Activated naive CD4-positive, alpha-beta T cell treated with anti-CD3 and anti-CD28 coated beads, Interleukin-2, amount 10 ng/mL, durations not matched to agents 7 days and 5 days (primary cell): ENCODE measurements at places on chromosomes 3 and 15.

DNA sequence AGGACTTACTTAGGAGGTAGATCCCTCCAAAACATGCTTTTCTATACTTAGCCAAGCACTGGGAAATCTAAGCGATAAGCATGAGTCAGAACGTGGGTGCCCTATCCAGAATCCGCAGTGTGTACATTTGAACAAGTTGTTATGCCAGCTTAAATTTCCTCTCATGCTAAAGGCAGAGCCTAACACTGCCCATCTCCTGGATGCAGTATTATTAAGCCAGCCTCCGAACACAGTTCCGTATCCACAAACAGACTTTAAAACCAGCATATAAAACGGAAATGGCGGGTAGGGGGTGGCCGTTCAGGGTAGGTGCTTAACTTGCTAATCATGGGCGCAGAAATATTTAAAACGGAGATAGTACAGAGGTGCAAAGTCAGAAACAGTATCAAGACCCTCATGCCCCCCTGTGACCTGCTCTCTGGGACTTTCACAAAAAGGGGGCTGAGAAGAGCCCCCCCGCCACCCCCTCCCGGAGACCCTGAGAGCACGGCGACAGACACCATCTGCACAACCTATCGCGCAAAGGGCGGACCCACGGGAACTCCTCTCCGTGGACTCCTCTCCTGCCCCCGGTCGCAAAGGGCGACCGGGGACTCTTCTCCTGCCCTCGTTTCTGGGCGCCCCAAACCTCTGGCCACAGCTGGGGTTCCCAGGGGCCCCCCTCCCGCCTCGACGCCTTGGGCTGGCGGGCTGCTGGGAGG is 889 bp upstream of the LRRIQ4 start:
- H3K27ac ChIP-seq: peak overlapping the region; percentile 87
- peaks cover 31% of the 10 kb centered on the region for H3K27me3 ChIP-seq
- peaks cover 17% of the 10 kb centered on the region for H3K36me3 ChIP-seq
- H3K4me3 ChIP-seq: peak overlapping the region; percentile 84
- DNase-seq: peak; percentile 44
- H3K4me1 ChIP-seq: peaks cover 55% of the 10 kb centered on the region

- DNase-seq: no peak
- H3K27ac ChIP-seq: no peak overlapping the region
Measured at GRCh38 chr15:85819938-85820337, 25.2 kb upstream of the KLHL25 start.

GRCh38 chr15:68621535-68621934 is 42.7 kb downstream of the CORO2B start:
- H3K4me3 ChIP-seq: no peak overlapping the region
- no peaks in the 10 kb centered on the region for H3K4me1 ChIP-seq
- peaks cover 15% of the 10 kb centered on the region for H3K27me3 ChIP-seq
- H3K36me3 ChIP-seq: no peaks in the 10 kb centered on the region

- peaks cover 49% of the 10 kb centered on the region for H3K27me3 ChIP-seq
- H3K4me3 ChIP-seq: no peak overlapping the region
- no peaks in the 10 kb centered on the region for H3K4me1 ChIP-seq
- no peaks in the 10 kb centered on the region for H3K36me3 ChIP-seq
Measured at GRCh38 chr15:66883284-66883911, 181.4 kb downstream of the SMAD6 start.

DNA sequence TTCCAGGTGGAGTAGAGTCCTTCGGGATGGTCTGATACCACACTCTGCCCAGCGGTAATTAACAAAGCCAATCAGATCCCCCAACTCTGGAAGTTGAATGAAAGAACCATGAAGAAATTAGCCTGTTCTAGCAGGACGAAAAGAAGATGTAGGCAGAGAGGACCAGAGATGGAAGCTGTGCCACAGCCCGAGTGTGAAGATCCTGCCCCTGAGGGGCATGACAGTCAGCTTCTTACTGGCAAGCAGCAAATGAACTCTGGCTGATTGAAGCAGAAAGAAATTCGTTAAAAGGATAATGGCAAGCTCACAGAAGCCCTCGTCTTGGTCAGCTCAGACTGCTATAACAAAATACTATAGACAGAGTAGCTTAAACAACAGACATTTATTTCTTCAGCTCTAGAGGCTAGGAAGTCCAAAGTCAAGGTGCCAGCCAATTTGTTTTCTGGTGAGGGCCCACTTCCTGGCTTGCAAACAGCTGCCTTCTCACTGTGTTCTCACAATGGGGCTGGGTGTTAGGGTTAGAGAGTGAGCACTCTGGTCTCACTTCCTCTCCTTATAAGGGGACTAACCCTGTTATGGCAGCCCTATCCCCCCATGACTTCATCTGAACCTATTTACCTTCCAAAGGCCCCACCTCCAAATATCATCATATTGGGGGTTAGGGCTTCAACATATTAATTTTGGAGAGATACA is 307.1 kb downstream of the VPS13C start:
- H3K4me1 ChIP-seq: no peaks in the 10 kb centered on the region
- H3K4me3 ChIP-seq: no peak overlapping the region
- peaks cover 3% of the 10 kb centered on the region for H3K27me3 ChIP-seq

- no peak overlapping the region for H3K4me3 ChIP-seq
- DNase-seq: no peak
- H3K27me3 ChIP-seq: peaks cover 9% of the 10 kb centered on the region
- no peak overlapping the region for H3K27ac ChIP-seq
- no peaks in the 10 kb centered on the region for H3K4me1 ChIP-seq
Measured at GRCh38 chr3:8518138-8518537, 16.5 kb downstream of the LMCD1 start.

GRCh38 chr3:52249683-52250082 is 4.1 kb downstream of the PPM1M start:
- peak; percentile 20 for DNase-seq
- peaks cover 73% of the 10 kb centered on the region for H3K36me3 ChIP-seq
- peak overlapping the region; percentile 81 for H3K27ac ChIP-seq
- H3K27me3 ChIP-seq: no peaks in the 10 kb centered on the region
- no peak overlapping the region for H3K4me3 ChIP-seq

GRCh38 chr15:80550219-80550907 is 144.7 kb upstream of the ABHD17C start:
- H3K36me3 ChIP-seq: no peaks in the 10 kb centered on the region
- no peak overlapping the region for H3K4me3 ChIP-seq
- no peak for DNase-seq
- H3K27me3 ChIP-seq: peaks cover 11% of the 10 kb centered on the region

GRCh38 chr3:95154766-95155165 is 1091.9 kb downstream of the NSUN3 start:
- no peak overlapping the region for H3K4me3 ChIP-seq
- H3K27me3 ChIP-seq: no peaks in the 10 kb centered on the region
- H3K4me1 ChIP-seq: no peaks in the 10 kb centered on the region

DNA sequence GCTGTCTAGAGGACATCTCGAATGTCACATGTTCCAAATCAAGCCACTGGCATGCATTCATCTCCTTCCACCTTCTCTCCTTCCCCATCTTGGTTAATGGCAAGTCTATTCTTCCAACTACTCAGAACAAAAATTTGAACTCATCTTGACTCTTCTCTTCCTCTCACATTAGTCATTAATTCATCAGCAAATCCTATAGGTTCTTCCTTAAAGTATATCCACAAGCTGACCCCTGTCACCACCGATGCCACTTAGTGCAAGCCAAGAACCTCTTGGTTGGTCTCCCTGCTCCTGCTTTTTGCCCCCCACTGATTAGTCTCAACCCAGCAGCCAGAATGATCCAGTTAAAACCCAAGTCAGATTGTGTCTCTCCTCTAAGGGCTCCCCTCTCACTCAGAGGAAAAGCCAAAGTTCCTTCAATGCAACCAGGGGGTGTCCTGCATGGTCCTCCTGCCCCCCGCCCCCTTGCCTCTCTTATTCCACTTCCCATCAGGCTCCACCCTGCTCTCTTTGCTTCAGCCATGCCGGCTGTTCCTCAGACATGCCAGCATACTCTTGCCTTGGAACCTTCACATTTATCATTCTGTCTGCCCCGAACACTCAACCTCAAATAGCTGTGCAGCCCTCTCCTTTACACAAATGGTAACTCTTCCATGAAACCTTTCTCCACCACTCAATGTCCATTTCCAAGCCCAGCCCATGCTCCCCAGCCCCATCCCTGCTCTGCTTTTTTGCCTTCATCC is 1.0 kb upstream of the GALNT15 start:
- no peaks in the 10 kb centered on the region for H3K4me1 ChIP-seq
- no peaks in the 10 kb centered on the region for H3K36me3 ChIP-seq
- peaks cover 35% of the 10 kb centered on the region for H3K27me3 ChIP-seq
- H3K4me3 ChIP-seq: no peak overlapping the region
- no peak for DNase-seq

GRCh38 chr15:70438776-70439175 is 324.6 kb downstream of the UACA start:
- no peaks in the 10 kb centered on the region for H3K36me3 ChIP-seq
- H3K4me1 ChIP-seq: peaks cover 42% of the 10 kb centered on the region
- peaks cover 51% of the 10 kb centered on the region for H3K27me3 ChIP-seq
- DNase-seq: no peak
- H3K27ac ChIP-seq: no peak overlapping the region

DNA sequence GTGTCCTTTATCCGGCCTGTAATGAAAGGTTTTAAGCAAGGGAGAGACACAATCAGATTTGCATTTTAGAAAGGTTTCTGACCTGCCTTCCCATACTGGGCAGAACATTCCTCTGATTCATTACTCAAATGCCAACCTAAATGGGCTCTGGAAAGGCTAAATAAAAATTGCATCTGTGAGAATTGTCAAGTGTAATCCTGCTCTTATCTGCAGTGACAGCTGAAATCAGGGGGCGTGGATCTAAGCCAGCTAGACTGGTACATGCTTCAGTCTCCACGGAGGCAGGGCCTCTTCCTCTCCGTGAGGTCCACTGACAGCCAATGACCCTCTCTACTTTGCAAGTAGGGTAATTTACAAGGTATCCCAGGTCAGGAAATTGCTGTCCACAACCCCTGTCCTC is 32.5 kb upstream of the MINAR1 start:
- no peak for DNase-seq
- H3K4me3 ChIP-seq: no peak overlapping the region
- H3K27ac ChIP-seq: no peak overlapping the region
- no peaks in the 10 kb centered on the region for H3K4me1 ChIP-seq
- no peaks in the 10 kb centered on the region for H3K36me3 ChIP-seq
- no peaks in the 10 kb centered on the region for H3K27me3 ChIP-seq

DNA sequence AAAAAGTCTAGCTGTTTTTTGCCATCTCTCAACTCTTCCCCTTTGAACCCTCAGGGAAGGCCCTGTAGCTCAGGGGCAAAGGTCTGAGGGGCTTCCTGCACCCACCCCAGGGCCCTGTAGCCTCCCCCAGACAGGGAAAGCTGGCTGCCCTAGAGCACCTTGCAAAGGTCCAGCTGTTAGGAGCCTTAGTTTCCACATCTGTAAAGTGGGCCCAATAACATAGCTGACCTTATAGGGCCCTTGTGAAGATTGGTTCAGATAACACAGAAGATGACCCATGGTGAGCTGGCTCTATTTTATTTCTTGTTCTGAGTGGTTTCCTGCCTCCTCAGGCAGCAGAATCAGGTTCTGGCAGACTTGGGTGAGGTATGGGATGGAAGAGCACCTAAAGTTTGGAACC is 55.2 kb upstream of the SMAD6 start:
- no peak overlapping the region for H3K4me3 ChIP-seq
- no peak overlapping the region for H3K27ac ChIP-seq
- H3K27me3 ChIP-seq: peaks cover 23% of the 10 kb centered on the region

DNA sequence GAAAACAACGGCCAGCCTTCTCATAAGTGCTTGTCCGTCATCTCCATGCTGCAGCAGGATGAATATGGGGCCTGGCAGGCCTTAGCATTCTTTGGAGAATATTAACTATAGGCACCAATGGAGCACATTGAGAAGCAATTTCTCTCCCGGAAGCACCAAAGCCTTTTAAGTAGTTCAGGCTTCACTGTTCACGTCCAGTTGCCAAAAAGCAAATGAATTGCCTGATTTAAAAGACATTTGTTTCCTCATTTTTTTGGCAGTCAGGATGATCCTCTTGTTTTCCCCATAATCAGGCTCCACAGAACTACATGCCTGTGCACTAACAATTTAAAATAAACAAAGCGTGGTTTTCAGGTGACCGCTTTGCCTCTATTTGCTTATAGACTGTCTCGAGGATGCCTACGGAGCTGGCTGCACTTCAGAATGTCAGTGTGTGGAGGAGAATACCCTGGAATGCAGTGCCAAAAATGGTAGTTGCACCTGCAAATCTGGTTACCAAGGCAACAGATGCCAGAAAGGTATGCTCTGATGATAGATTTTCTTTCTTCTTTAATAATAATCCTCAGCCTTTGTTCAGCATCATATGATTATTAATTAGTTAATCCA is 725.2 kb upstream of the GOLIM4 start:
- H3K27ac ChIP-seq: no peak overlapping the region
- no peaks in the 10 kb centered on the region for H3K27me3 ChIP-seq
- no peaks in the 10 kb centered on the region for H3K4me1 ChIP-seq
- no peaks in the 10 kb centered on the region for H3K36me3 ChIP-seq

DNA sequence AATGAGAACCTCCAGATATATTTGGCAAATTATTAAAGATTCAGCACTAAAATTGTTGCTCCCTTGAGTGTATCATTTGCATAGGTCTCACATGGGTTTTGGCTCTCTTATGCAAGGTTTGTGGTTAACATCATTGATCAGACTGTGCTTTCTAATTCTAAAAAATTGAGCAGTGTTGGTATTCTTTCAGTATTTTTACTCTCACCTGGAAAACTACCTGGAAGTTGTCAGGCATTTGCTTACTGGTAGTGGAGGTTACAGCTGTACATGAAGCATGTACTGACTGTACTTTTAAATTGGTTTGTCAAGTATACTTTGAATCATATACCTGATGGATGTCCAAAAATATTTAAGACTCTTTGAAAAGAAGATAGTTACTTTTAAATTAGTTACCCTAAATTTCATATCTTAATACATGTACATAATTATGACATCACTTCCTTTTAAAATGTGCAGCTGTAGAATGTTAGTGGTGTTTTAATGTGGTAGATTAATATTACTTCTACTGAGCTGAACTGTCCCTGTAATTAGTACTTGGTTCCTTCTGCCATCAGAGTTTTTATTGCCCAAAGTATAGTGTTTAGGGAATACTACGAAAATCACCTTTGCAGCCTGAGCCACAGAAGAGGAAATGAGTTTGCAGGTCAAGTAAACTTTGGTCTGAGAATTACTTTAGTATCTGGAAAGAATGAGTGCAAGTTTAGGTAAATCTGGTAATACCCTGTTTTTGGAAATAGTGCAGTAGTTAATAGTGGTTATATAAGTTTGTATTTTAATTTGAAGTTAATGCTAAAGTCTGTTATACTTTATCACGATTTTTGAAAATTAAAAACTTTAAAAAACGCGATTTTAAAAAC is 2.8 kb downstream of the CHD2 start:
- H3K4me1 ChIP-seq: peaks cover 59% of the 10 kb centered on the region
- peak overlapping the region; percentile 100 for H3K27ac ChIP-seq
- DNase-seq: no peak
- peaks cover 72% of the 10 kb centered on the region for H3K36me3 ChIP-seq
- peaks cover 4% of the 10 kb centered on the region for H3K27me3 ChIP-seq
- peak overlapping the region; percentile 96 for H3K4me3 ChIP-seq

- H3K4me1 ChIP-seq: peaks cover 54% of the 10 kb centered on the region
- peak overlapping the region; percentile 95 for H3K27ac ChIP-seq
- H3K4me3 ChIP-seq: peak overlapping the region; percentile 95
- peaks cover 4% of the 10 kb centered on the region for H3K27me3 ChIP-seq
- DNase-seq: peak; percentile 70
- H3K36me3 ChIP-seq: peaks cover 16% of the 10 kb centered on the region
Measured at GRCh38 chr3:141876891-141877621, 613 bp downstream of the ATP1B3 start.

- DNase-seq: no peak
- H3K4me3 ChIP-seq: no peak overlapping the region
- no peak overlapping the region for H3K27ac ChIP-seq
- H3K4me1 ChIP-seq: peaks cover 59% of the 10 kb centered on the region
Measured at GRCh38 chr3:156548041-156548687, 6.8 kb downstream of the SSR3 start.
